ENCODE measurements at places on chromosomes 16 and 17.

DNA sequence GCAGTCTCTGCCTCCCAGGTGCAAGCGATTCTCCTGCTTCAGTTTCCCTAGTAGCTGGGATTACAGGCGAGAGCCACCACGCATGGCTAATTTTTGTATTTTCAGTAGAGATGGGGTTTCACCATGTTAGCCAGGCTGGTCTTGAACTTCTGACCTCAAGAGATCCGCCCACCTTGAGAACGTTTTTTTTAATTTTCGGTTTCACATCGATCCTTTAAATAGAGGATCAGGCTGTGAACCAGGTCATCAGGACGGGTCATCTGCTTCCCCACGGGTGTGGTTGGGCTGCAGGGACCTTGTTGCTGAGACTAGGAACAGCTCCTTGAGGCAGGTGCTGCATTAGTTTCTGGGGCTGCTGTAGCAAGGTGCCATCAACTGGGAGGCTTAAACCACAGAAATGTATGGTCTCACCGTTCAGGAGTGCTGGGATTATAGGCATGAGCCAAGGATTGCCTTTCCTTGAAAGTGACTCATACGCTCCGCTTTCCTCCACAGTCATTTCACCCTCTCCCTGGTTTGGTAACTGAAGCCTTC is 7.9 kb upstream of the NAGPA start:
- no peak for DNase-seq

DNA sequence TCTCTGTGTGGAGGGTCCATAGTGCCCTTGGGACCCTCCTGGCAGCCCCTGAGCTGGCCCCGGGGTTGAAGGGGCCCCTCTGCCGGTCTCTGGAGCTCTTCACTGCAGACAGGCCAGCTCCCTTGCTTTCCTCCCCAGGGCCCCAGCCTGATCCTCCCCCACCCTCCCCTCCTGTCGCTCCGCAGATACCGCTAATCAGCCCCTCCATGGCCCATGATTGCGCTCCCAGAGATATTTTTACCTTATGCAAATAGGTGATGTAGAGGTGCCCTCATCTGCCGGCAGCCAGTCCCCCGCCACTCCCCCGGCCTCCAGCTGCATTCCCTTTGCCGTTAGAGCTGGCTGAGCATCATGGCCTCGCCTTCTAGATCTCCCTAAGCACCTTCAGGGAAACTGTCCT is 9.2 kb downstream of the MMP15 start:
- DNase-seq, result no peak

GRCh38 chr16:22375963-22376640 is 1.7 kb upstream of the CDR2 start:
- DNase-seq, result no peak

DNA sequence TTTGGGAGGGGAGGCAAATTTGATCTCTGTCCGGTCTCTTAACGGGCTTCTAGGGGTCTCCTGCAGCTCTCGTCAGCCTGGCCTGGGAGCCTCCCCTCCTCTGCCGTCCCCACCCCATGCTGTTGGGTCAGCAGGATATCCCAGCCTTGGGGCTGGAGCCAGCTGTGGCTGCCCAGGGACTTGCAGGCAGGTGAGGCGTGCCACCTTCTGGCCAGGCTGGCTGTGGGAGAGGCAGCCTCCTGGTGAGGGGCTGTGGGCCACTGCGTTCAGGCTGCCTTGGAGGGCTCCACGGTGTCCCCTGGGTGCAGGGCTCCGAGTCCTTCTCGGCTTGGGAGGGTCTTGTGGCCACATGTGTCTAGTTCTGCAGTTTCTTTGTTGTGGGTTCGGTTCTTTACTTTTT is 34.6 kb downstream of the TBCD start:
- DNase-seq, result no peak

DNA sequence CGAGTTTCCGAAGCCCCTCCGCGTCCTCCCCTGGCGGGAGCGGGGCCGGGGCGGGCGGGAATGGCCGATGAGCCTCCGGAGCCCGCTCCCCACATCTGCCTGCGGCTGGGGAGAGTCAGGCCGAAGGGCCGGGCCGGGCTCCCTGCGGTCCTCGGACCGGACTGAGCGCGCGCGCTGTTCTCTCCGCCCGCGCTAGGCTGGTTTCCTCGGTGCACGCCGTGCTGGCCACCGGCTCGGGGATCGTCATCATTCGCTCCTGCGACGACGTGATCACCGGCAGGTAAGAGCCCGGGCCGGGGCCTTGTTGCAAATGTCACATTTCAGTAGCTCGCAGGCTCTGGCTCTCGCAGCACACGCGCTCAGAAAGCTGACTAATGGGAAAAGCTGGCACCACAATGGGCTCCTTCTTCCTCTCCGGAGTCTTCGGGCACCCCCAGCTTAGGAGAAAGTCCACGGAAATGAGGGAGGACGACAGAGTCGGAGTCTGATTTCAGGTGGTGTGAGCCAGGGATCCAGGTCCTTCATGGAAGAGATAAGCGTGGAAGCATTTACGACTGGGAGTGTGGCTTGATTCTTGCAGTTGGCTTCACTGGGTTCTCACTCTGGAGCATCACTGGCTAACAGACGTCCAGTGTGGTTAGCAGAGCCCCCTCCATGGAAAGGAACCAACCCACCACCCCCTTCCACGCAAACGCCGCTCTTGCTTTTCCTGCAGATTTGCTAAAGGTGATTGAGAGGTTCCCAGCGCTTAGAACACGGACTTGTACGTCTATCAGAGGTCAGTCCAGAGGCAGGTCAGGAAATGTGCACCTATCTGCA is 715 bp downstream of the TLCD3A start:
- DNase-seq, result peak; percentile 30

Data from stimulated activated naive CD8-positive, alpha-beta T cell treated with anti-CD3 and anti-CD28 coated beads, Interleukin-15, amount 100 ng/mL, for 72 hours (primary cell).